ENCODE measurements at places on chromosomes 7 and 10. TPM values are rescaled to one million over a fixed set of nuclear protein-coding genes. Genes with fewer than 3 reads are reported as not detected.

GRCh38 chr7:2251841-2252771, 10.1 kb downstream of the NUDT1 start:
- no peak for DNase-seq

The SNCG gene
- total RNA-seq = 43.1 TPM

DNA sequence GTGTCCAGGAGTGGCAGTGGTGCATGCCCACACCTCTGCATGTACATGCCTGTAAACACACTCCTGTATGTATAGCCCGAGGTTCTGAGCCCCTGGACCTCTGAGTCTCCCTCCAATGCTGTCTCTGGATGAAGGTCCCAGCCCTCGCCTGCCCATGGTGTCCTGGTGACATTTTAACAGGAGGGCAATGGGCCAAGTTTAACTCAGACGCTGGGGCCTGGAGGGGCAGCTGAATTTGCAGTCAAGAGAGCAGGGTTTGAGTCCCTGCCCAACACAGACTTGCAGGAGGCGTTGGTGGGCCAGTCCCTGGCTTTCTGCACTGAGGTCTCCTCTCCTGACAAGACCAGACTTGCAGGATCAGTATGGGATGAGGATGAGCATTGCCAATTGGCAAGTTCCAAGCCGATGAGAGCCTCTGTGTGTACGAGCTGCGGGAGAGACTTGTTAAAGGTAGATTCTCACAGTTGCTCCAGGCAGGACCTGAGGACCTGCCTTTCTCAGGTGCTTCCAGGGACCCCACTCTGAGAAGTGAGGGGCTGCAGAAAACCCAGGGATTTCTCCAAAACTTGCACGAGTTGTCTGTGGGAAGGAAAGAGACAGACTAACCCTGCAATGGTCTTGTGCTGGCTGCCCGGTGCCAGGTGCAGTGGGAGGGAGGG, 141.9 kb downstream of the ELFN1 start:
- no peak for DNase-seq

- no peak for DNase-seq
These were observed 27.1 kb upstream of the CC2D2B start for GRCh38 chr10:95880704-95881103.

GRCh38 chr7:89232-90019, 102.9 kb upstream of the FAM20C start:
- DNase-seq = peak; percentile 29

The UNCX gene
- not detected for total RNA-seq

- no peak for DNase-seq
These were observed 12.2 kb downstream of the HOXA1 start for GRCh38 chr7:27083646-27084045.

- no peak for DNase-seq
These were observed 20.8 kb upstream of the ERVW-1 start for GRCh38 chr7:92498557-92498956.

The GNGT1 gene
- not detected for total RNA-seq

All from pulmonary artery endothelial cell (primary cell).